Fibroblast of the conjunctiva (primary cell): ENCODE measurements at places on chromosomes 4 and X.

DNA sequence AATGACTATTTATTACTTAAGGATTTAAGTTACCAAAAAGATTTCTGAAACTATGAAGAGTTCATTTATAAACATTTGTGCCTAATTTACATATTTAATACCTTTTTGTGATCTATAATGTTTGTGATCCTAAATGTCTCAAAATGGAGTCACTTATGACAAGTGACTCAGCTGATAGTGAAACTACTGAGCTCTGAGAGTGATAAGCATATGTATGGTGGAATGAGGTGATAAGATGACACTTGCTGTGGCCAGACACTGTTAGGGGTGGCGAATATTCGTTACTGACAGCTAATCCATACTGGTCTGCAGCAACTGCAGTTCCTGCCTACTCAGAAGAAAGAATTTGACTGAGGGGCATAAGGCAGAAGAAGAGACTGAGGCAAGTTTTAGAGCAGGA is 5.5 kb upstream of the NXF3 start:
- DNase-seq: no peak

- no peak for DNase-seq
Measured at GRCh38 chr4:185257086-185257485, 47.7 kb downstream of the SNX25 start.

DNA sequence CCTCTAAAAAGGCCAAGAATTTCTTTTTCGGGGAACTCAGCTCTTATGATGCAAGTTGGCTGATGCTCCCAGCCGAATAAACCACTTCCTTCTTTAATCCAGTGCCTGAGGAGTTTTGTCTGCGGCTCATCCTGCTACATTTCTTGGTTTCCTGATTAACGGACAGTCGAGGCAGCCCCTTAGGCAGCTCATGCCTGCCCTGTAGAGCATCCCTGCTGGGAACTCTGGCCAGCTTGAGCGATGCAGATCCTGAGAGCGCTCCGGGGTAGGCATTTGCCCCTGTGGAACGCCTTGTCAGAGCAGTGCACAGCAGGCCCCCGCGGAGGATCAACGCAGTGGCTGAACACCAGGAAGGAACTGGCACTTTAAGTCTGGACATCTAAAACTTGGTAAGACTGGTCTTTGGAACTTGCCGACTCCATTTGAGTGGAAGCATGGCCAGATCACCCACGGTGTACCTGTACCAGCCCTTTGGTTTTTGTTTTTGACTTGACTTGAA is 3.1 kb downstream of the CT45A10 start:
- DNase-seq: no peak

DNA sequence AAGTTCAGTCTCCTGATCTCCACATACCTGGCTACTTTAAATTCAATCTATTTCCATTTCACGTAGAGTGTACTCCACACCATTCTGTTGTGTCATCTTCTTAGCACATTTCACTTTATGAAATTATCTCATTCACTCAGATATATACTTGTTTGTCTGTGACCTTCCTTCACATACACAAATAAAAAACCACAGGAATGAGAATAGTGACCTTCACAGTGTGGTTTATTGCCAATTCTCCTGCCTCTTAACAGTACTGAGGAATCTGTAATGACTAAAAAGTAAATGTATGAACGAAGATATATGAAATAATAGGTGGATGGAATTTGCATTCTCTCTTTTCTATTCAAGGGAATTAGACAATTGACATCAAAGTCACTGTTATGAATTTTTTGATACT is 183.9 kb upstream of the PCDH7 start:
- no peak for DNase-seq
